ENCODE measurements at places on chromosomes 3 and 15.

DNA sequence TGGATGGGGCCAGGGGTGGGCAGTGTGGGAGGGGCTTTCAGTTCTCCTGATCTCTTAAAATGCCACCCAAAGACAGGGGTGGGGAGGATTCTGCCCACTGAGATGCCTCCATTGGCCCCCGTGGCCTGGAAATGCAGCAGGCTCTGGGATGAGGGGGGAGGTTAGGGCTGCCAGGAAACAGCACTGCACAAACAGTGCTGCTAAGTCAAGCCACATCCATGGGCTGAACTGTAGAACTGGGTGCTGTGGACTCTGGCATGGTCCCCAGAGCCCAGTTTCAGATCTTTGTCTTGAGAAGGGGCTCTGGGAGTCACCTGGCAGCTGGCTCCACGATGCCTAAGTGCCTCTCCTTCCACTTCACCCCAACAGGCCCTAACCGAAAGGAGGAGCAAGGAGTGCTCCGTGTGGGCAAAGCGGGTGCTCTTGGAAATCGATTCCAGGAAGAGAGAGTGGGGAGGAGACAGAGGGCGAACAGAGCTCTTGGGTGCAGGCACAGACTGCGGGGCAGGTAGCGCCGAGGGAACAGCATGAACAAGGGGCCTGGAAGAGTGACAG is 7.8 kb downstream of the PLA2G4E start:
- DNase-seq: no peak

DNA sequence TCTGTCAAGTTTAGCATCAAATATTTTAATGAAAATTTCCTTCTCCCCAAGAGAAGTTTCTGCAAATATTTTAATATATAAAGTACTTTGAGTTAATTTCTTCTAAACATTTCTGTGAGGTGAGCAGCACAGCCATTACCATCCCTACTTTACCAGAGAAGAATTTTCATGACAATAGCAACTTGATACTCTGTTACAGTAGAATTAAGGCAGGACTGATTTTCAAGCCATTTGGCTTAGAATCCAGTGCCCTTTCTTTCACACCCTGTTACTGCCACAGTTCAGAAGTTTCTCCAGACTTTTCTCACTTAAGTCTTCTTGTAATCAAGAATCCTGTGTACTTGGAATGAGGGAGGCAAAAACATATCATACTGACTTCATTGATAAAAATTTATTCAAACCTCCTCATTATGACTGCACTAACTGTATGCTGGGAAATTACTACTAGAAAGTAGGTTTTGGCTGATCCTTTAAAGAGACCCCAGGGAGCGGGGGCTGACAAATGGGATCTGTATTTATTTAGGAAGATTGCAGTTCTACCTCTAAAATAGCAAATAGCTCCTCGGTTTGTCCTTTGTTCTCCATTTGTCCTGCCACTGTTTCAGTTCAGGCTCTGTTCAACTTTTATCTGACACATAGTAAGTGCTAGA is 557.0 kb upstream of the SGO1 start:
- DNase-seq: no peak

DNA sequence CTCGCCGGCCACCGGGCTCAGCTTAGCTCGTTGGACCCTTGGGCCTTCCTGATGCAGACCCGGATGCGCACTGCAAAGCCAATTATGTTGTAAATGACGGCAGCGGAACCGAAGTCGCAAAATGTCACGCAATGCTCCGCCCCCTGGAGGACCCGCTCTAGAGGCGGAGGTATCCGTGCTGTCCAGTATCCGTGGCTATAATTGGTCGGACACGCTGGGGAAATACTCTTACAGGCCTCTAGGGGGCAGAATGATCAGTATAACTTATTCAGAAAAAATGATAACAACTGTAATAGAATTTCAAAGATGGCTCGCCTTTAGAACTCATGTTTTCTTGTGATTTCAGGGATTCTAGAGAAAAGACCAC is at the start of gene PRR23B:
Gene PRR23B (minus strand): TSS at position 59 of the 367 bp plus-strand sequence. CDS start 265 bp downstream, outside the sequence.
- no peak for DNase-seq

DNA sequence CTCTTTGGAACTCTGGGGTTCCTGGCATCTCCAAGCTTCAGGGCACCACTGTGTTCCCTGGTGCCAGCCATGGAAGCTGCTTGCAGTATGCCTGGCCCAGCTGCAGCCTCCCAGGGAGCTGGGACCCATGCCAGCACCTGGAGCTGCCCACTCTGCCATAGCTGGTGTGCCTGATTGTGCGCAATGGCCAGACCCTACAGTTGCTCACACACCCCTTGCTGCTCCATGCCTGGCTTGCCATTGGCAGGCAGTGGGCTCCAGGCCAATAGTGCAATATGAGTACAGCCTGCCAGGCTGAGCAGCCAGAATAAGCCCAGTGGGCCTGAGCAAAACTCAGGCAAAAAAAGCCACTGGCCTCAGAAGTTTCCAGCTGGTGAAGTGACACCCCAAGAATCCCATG is 43.8 kb upstream of the LRRFIP2 start:
- DNase-seq: no peak

DNA sequence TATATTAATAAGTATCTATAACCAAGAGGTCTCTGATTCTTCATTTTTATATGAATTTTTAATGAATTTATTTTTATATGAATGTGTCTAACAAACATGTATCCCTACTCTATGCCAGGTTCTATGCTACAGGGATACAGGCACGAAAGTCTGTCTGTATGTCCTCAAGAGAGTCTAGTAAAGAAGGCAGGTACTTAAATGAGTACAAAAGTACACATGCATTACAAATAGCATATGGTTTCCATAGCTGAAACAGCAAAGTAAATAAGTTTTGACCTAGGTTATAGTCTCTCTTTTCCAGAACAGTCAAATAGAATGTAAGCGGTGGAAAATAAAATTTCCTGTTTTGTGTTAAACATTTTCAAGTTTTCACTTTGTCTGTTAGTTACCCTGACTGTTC is 13.3 kb upstream of the ABHD10 start:
- no peak for DNase-seq

DNA sequence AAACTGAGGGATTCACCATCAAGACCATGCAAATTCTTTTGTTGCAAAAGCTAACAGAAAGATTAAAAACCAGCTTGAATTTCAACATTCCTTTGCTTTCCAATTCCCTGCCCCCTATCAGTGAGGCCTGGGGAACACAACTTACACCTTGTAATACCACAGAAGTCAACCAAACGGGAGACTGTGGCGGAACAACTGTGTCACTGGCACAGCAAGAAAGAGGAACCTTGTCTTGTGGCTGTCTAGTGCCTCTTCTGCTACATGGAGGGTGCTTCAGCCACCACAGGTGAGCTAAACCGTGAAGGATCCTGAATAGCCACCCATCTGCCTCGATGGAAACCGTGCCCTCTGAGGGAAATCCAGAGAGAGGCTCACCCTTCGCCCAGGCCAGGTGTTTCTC is 11.4 kb downstream of the CCDC12 start:
- no peak for DNase-seq

GRCh38 chr3:34011171-34012101 is 213.0 kb downstream of the PDCD6IP start:
- DNase-seq: no peak

DNA sequence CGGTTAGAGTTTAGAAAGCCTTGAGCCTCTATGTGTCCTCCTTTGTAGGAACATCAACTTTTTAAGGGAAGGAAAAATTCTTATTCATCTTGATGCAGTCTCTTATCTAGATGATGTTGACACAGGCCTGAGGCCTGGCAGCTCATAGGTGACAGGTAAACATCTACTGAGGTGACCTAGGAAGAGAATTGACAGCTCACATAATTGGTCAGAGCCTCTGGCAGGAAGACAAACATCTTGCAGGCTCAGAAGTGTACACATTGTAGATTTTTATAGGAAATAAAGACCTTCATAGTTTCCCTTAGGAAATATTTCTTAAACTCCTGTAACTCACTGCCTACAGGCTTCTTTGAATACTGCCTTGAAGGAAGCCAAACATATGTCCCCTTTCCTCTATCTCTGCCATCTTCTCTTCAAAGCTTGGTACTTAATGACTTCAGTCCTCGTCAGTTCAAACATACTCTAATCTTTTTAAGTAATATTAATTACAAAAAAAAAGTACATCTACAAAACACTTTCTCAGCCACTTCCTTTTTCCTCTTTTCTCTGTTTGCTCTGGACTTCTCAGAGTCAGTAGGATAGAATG is 341.3 kb downstream of the TBL1XR1 start:
- no peak for DNase-seq

DNA sequence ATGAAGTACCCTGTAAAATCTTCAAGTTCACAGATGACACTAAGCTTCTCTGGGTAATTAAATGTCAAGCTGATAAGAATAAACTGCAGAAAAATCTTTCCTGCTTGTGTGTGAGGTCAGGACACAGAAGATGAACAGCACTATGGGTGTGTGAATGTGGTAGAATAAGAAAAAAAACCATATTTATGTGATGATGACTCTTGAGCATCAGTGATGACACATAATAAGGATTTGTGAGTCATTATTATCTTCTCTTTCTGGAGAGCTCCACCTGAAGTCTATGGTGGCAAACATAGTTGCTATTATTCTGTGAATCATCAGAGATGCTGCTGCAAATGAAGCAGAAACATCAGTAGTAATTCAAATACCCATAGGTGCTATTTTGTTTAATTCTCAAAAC is 422.4 kb downstream of the DIPK2A start:
- DNase-seq: no peak

GRCh38 chr15:56943403-56943802 is 25.0 kb downstream of the TCF12 start:
- DNase-seq: no peak

DNA sequence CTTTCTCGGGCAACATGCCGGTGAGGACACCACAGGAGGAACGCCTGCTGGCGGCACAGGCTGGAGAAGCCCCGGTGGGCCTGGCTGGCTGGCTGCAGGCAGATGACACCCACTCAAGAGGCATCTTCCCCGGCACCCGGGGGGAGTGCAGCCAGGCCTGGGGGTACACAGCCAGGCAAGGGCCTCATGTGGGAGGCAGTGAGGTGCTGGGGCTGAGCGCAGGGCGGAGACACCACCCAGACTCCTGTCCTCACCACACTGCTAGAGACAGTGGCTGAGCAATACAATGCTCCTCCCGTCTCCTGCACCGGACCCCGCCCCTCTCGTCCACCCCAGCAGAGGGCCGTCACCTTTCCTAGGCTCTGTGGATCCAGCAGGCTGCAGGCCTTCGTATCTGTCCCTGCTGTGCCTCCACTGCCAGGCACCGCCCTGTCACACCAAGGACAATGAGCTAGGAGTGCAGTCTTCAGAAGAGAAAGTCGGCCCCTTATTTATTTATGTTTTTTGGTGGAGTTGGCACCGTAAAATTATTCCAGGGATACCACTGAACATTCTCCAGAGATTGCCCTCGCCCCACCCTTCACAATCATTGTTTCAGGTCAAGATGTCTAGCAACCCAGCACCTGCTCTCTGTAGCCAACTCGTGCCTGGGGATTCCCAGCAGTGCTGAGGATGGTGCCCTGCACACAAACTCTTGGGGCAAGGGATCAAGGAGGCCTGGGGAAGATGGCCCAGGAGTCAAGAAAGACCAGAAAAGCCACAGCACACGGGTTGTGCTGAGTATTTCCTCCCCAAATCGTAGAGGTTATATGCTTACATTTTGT is 129.1 kb downstream of the ATP10A start:
- DNase-seq: no peak

- DNase-seq: no peak
Observed at GRCh38 chr15:31330836-31331235, 4.2 kb downstream of the KLF13 start.

GRCh38 chr3:89358281-89358680 is 250.9 kb downstream of the EPHA3 start:
- no peak for DNase-seq

DNA sequence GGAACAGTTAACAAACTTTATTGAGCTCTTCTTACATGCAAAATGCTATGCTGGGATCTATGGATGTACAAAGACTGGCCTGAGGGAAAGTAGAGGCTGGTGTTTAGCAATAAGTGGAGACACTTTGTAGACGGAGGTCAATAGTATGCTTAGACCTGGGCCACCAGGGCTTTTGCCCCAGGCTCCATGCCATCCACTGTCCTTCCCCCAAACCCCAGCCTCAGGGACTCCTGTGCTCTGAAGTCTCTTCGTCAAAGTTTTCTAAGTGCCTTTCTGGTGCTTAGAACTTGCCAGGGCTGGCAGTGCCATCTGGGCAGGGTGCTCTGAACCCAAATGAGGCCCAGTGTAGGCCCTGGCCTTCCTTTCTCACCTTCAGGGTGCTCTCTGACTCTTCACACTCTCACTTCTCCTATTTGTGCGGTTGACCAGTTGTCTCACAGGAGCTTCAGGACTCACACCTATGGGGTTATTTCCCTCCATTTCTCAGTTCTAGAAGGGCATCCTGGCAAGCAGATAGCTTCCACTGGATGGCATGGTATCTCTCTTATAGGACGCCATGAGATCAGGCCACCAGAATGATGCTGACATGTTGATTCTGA is 21.8 kb upstream of the KCNAB1 start:
- DNase-seq: no peak

- no peak for DNase-seq
Observed at GRCh38 chr3:51393564-51393963, 2.5 kb downstream of the RBM15B start.

DNA sequence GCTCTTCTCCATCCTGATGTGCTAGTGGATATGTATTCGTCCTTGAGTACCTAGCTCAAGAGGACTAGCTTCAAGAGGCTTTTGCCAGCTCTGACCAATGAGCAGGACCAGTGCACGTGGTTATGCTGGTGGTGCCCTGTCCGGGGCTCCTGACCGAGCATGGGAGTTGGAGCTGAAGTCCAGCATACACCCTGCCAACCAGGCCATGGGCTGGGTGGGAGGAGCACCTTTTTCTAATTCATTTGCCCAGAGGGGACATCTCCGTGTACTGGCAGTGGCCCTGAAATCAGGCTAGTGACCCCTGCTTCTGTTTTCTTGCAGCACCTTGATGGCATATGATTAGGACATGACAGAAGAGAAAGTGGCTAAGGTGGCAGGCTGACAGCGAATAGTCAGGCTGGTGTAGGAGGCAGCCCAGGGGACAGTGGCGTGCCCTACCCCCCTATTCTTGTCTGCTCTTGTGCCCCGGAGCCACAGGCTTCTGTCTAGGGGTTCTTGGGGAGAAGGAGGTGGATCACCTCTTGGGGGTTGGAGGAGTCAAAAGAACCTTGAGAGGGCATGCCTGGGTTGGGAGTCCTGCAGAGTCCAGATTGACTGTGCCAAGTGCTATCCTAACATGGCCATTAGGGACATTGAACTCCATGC is 16.5 kb downstream of the PODXL2 start:
- DNase-seq: no peak
